ENCODE measurements at places on chromosomes 5 and 9.

DNA sequence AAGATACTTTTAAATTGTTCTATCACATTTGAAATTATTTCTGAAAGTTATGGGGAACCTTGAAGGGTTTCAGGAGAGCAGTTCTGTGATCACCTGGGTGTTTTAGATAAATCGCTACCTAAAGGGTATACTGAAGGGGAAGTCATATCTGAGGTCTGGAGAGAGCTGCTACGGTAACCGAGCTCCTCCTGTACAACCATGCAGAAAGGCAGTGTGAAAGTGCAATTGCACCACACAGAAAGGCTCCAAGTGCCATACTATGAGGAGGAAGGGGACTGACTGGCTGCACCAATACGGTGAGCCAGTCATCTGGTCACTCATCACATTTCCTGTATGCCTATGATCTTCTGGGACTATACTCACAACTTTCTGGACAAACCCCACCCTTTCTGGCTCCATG lies 241.4 kb upstream of the SLC24A2 start:
- no peak for DNase-seq

DNA sequence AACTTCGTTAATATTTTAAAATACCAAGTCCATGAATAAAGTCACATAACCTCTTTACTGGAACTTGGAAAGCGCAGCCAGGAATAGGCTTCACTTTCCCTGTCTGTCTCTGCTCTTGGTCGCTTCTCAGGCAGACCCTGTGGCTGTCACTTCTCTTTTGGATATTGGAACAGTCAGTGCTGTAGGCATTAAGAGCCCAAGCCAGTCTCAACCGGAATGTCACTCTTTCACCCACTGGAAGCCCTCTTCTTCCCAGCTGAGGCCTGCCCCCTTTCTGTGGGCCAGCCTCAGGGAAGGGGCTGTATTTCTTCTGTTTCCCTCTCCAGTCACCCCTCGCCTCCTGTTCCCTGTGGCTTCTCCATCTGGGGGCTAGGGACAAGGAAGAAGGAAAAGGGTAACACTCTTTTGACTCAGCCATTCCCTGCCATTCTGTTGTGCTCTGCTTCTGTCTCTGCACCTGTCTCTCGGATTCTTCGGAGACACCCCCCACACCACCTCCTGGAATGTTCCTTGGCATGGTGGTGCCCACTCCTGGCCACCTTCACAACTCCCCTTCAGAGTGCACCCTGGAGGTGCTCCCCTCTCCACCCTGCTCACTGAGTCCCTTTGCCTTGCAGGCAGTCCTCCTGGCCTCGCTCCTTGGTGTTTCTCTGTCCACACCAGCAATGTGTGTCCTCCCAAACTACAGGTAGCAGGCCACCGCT lies 103.4 kb downstream of the TRIO start:
- DNase-seq, result no peak

DNA sequence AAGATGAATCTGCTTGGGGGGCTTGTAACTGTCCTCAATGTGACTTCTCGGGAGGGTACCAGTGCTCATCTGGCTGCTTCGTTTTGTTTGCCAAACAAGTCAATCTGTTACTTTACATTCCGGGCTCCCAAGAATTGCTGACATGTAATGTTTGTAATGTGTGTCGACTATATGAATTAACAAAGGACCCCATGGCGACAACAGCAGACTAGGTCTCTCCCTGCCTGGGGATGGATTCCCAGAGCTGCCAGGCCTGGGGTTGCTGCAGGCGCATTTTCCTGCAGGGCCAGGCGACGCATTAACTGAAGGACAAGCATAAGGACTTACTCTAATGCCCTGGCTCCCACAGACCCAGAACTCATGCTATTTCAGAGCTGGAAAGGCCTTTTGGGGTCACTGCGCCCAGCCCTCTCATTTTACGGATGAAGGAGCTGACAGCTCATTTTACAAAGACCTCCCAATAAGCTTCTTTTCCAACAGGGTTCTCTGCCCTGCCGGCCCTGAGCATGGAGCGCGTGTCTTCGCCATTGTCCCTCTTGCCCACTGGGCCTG lies 214.8 kb downstream of the TTLL11 start:
- DNase-seq, result peak; percentile 62

GRCh38 chr9:114369216-114370130 lies 18.3 kb downstream of the AKNA start:
- DNase-seq, result no peak

GRCh38 chr5:128498844-128499455 lies 39.1 kb downstream of the FBN2 start:
- DNase-seq, result no peak

DNA sequence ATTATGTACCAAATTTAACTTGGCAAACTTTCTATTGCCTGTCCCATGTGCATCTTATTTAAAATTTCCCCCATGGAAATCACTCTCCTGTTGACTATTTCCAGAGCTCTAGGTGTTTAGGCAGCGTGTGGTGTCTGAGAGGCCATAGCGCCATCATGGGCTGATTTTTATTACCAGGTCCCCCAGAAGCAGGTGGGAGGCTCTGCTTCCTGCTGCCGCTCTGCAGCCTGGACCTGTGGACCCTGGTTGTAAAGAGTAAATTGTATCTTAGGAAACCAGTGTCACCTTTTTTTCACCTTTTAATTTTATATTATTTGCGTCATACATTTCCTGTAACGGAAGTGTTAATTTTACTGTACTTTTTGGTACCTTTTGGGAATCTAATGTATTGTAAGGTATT lies 6.4 kb downstream of the HNRNPAB start:
- no peak for DNase-seq

GRCh38 chr5:158922263-158922592 lies 177.5 kb downstream of the EBF1 start:
- no peak for DNase-seq

DNA sequence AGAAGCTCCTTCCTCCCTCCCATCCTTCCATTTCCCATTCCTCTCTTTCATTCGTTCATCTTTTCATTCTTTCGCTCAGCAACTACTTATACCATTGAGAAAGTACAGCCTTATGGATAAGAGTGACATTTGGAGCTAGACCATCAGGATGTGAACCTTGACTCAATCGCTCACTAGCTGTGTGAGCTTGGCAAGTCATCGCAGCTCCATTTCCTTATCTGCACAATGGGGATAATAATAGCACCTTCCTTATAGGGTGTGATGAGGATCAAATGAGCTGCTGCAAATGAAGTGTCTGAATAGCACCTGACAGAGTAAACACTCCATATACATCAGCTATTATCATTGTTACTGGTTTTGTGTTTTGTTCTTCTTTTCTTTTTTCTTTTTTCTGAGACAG lies 28.1 kb upstream of the SYNPO start:
- DNase-seq, result no peak

GRCh38 chr5:137084016-137084415 lies 415.1 kb downstream of the SPOCK1 start:
- no peak for DNase-seq

- DNase-seq, result no peak
Measured at GRCh38 chr9:106179191-106179590, 484.9 kb downstream of the TMEM38B start.

GRCh38 chr5:170681013-170681433 lies 102.5 kb upstream of the GABRP start:
- DNase-seq, result no peak

DNA sequence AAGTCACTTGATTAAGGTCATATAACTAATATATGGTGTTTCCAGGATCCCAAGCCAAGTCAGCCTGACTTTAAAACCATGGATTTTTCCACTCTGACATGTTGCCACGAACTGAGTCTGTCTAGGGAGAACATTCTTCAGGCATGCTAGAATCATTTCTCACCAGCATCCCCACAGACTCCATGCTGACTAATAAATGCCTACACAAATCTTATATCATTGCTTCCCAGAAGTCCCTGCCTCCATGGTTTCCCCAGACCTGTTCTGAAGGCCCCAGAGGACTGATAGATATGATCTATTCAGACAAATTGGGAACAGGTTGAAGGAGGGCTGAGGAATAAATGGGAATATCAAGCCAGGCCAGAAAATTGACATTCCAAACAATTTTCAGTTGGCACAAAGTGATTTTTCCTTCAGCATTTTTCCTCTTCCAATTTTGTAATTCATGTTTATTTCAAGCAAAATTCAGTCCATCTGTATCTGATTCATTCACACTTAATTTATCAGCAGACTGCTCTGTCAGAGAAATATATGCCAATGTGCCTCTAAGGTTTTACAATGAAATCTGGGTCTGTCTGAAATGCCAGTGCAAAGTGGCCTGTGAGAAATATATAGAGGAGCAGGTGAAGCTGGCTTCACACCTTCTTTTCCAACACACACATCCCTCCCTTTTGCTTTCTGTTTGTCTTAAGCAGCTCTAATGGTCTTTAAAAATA lies 413.6 kb upstream of the TNC start:
- DNase-seq, result no peak

GRCh38 chr9:111038331-111039230 lies at the start of gene LPAR1:
TSS of gene LPAR1 (minus strand) at chr9:111038470. CDS start at chr9:110972117, 66,353 bp downstream.
- peak; percentile 79 for DNase-seq

- DNase-seq, result no peak
Measured at GRCh38 chr5:126124706-126125345, 298.4 kb upstream of the GRAMD2B start.

All from coronary artery (tissue), 2 donors.